Urinary bladder (tissue), 4 donors: ENCODE measurements at places on chromosomes 3 and 15. TPM values are rescaled to one million over a fixed set of nuclear protein-coding genes. Genes with fewer than 3 reads are reported as not detected.

DNA sequence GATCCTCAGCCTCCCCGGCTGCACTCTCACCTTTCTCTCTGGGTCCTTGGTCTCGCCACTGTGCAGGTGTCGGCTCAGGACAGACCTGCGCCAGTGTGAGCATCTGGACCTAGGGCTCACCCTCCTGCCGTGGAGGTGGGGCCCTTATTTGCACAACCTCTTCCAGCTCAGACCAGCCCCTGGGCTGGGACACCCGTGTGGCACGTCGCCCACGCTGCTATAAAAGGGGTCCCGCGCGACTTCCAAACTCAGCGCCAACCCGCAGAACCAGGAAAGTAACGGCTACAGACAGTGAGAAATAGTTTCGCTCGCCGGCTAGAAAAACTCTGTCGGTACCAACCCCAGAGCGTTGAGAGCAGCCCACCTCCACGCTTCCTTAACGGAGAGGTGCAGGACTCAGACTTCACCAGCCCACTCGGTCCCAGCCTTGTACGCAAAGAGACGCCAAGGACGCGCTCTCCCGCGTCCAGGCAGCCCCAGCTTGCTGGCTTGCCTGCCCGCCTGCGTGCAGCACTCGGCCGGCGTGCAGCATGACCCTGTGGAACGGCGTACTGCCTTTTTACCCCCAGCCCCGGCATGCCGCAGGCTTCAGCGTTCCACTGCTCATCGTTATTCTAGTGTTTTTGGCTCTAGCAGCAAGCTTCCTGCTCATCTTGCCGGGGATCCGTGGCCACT lies at the start of the genes DUOX2 and DUOXA2:
Gene DUOX2 (minus strand): TSS at position 97 of the 675 bp plus-strand sequence. CDS start 761 bp downstream, outside the sequence.
Gene DUOXA2 (plus strand): TSS at position 251 of the 675 bp plus-strand sequence. CDS start 280 bp downstream, at position 531.
- no peak for DNase-seq

DNA sequence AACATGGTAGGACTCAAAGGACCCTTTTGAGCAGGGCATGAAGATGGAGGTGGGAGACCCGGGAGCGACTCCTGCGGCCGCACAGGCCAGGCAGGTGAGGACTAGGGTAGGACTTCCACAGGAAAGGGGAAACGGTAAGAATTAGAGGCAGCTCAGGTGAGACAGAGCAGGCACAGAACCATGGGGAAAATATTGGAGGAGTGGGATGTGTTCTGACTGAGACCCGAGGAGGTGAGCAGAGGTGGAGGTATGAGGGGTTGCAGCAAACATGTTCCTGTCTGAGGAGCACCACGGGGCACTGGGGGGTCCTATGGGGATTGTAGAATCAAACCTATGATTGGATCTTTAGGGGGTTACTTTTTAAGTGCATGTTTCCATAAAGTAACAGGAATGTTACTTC lies 1.4 kb upstream of the ISG20 start:
- DNase-seq: no peak

GRCh38 chr3:105187344-105187743 lies 179.4 kb upstream of the ALCAM start:
- DNase-seq: no peak

DNA sequence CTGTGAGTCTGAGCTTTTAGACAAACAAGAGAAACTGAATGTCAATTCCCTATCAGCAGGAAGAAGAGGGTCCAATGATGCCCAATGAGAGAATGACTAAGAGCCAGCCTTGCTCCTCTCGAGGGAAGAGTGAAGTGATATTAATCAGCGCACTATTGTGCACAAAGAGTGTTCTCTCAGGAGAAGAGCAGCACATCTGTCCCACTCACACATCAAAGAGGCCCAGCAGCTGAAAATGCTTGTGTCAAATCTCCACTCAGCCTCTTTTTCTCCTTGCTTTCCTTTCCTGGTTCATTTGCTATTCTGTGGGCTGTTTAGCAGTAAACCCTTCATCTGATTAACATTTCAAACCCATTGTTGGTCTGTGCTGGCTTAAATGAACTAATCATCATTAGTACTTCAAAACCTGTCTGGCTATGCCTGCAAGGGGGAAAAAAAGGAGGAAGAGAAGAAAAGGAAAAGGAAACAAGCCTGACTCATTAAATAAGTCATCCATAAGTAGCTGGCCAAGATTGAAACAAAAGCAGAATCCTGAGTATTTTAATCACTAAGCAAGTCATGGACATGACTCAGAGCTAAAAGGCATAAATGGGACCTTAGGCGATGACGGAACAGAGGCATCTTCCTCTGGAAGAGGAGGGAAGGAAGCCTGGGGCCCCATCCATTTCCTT lies 912.7 kb downstream of the TUSC7 start:
- no peak for DNase-seq

DNA sequence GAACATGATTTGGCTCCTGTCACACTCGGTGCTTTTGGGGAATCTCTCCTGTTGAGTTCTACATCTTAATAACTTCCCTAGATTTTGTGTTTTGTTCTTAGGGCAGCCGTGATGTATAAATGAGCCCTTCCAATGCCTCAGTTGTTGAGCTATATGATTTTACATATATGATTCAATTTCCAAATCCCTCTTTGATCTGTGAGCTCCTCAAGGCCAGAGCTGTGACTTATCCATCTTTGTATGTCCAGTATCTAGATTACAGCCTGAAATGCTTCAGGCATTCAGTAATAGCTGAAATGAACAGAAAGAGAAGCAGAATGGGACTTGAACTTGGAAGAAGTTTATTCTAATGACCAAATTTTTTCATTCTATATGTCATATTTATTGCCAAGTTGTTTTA lies 26.6 kb downstream of the CGGBP1 start:
- no peak for DNase-seq

GRCh38 chr3:24493746-24494617 lies 668 bp downstream of the THRB start:
- no peak for DNase-seq

Gene GUCA1C
- not detected for total RNA-seq

Gene DCUN1D1
- 60.4 TPM for total RNA-seq

Gene ITGB5
- total RNA-seq: 32.9 TPM
